ENCODE measurements at places on chromosomes 6 and 20.

- DNase-seq, result no peak
Measured at GRCh38 chr20:19774135-19774933, 16.3 kb downstream of the RIN2 start.

- no peak for DNase-seq
Measured at GRCh38 chr20:24253321-24253720, 216.1 kb upstream of the SYNDIG1 start.

DNA sequence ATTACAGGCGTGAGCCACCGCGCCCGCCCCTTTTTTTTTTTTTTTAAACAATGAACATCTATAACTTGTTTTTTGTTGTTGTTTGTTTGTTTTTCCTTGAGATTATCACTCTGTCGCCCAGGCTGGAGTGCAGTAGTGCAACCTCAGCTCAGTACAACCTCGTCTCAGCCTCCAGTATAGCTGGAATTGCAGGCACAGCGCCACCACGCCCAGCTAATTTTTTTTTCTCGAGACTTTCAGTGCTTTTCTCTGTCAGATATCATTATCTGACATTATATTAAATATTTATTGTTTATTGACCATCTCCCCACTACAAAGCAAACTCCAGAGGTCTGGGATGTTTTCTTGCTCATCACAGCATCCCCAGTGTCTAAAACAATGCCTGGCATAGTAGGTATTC is 2.3 kb upstream of the DLK2 start:
- no peak for DNase-seq

- DNase-seq, result peak; percentile 56
Measured at GRCh38 chr20:40945754-40946450, 82.7 kb upstream of the TOP1 start.
